ENCODE measurements at places on chromosomes 7 and 10.

- no peak for DNase-seq
Observed at GRCh38 chr7:913736-914520, 37.6 kb downstream of the GET4 start.

GRCh38 chr7:151053096-151053495, 4.6 kb downstream of the CDK5 start:
- DNase-seq: no peak

- no peak for DNase-seq
Observed at GRCh38 chr10:101029520-101030295, 1.2 kb downstream of the PDZD7 start.

DNA sequence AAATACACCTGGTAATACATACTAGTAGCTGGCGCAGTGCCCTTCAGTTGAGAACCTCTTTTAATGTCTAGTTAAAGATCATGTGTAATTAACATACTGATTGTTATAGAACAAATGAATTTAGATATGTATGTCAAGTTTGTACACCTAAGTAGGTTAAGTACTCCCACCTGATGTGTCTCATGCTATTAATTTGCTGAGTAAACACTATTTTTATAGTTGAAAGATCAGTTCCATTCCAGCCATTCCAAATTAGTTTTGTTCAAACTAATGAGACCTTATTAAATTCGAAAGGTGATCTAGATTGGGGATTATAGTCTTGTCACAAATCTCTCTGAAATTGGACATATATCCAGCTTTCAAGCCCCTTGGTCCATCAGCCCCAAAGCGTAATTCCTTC, 710.0 kb downstream of the LRMDA start:
- no peak for DNase-seq

GRCh38 chr10:86298501-86299001, 68.0 kb downstream of the GRID1 start:
- no peak for DNase-seq

- no peak for DNase-seq
Observed at GRCh38 chr10:122981066-122981464, 864 bp downstream of the PSTK start.

DNA sequence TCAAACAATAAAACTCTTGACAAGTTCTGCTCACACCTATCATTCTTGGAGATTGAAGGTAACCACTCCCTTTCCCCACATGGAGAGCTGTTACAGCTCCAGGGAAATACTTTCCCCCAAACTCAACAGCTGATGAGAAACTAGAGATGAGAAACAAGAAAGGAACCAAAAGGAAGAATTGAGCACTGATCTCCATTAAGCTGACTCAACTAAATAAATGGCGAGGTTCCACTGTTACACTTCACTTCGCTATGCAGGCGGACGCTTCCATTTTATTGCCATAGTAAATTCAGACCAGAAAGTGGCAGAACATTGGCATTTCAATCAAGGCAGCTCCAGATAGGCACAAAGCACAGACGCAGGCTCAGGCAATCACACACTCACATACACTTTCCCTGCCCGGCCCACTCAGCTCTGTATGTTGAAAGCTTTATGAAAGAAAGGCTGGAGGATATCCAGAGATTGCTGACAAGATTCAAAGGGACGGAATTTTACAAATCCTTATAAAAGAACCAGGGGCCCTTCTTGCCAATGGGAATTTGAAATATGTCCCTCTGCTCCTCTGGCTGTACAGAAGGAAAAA, 11.5 kb upstream of the YAE1 start:
- no peak for DNase-seq

GRCh38 chr7:86470763-86471162, 172.9 kb upstream of the GRM3 start:
- DNase-seq: no peak

- no peak for DNase-seq
Observed at GRCh38 chr7:151744051-151744580, 132.8 kb downstream of the PRKAG2 start.

- no peak for DNase-seq
Observed at GRCh38 chr10:6194311-6194710, 8.4 kb upstream of the PFKFB3 start.

- no peak for DNase-seq
Observed at GRCh38 chr7:158329686-158330085, 257.9 kb downstream of the PTPRN2 start.

GRCh38 chr10:14259696-14260566, 70.8 kb downstream of the FRMD4A start:
- no peak for DNase-seq

GRCh38 chr7:43302211-43302711, 189.8 kb downstream of the HECW1 start:
- DNase-seq: no peak

DNA sequence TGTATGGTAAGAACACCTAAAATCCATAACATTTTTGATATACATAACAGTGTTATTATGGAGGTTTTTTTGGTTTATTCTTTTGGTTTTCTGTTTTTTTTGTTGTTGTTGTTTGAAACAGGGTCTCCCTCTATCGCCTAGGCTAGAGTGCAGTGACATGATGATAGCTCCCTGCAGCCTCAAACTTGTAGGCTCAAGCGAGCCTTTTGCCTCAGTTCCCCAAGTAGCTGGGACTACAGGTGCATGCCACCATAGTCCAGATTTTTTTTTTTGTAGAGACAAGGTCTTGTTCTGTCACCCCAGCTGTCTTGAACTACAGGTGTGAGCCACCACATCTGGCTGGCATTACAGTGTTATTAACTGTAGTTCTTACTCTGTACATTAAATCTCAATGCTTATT, 83.7 kb downstream of the TRIM24 start:
- DNase-seq: no peak

DNA sequence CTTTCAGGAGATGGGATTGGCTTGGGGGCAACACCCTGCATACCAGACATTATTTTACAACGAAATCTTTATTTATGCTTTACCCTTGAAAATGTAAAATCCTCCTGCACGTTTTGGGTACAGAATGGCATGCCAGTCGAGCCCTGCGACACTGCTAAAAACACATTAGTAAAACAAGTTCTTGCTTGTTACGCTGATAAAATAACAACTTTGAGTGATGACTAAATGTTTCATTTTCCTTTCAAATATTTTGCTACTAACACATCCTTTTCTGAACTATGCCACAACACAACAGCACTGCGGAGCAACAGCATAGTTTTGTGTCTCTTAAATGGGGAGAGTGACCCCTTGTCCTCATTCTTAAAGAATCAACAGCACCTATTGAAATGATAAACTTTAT, 76.0 kb upstream of the SEMA3D start:
- no peak for DNase-seq

- DNase-seq: no peak
Observed at GRCh38 chr10:26269754-26270153, 53.2 kb downstream of the GAD2 start.

GRCh38 chr10:99522470-99523250, 10.1 kb upstream of the NKX2-3 start:
- DNase-seq: no peak

- DNase-seq: no peak
Observed at GRCh38 chr7:27586825-27587224, 75.9 kb downstream of the HIBADH start.

GRCh38 chr10:105516511-105516910, 875.4 kb downstream of the SORCS3 start:
- no peak for DNase-seq

DNA sequence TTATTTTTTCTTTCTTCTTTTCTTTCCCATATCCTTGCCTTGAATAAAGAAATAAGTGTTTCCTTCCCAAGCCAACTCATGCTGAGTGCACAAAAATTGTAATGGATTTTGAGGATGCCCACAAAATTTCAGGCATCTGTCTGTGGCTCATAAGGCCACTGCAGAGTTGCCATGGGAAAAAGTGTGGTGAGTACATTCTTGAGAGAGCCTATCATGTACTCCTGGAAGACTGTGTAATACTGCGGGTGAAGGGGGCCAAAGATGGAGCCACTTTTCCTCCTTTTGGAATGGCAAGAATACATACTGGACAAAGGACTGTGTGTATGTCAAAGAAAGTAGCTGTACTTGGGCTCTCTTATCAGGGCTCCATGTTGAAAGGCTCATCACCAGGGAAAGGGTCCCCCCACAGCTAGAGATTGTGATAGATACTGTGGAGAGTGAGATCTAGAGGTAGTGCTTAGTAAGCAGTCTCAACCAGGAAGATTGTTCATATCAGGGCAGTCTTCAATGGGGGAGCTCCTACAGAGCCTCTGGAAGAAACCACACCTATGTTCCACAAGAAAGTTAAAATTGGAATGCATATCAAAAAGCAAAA, 341.6 kb upstream of the KCND2 start:
- DNase-seq: no peak

DNA sequence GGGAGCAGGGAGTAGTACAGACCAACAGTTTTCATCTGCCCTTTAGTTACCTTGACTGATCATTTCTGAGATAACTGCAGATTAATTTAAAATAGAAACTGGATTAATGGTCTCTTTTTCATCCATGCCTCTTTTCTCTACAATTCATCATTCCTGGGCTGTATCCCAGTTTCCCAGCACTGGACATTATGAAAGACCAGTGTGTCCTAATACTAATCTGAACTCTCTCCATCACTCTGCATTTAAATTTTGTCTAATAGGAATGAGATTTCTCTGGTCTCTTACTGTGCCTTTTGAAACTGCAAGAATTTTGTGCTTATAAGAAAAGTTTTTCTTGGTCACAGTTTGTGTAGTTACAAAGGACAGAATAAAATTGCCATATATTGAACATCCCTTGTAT, 12.7 kb downstream of the PLEKHA8 start:
- no peak for DNase-seq

DNA sequence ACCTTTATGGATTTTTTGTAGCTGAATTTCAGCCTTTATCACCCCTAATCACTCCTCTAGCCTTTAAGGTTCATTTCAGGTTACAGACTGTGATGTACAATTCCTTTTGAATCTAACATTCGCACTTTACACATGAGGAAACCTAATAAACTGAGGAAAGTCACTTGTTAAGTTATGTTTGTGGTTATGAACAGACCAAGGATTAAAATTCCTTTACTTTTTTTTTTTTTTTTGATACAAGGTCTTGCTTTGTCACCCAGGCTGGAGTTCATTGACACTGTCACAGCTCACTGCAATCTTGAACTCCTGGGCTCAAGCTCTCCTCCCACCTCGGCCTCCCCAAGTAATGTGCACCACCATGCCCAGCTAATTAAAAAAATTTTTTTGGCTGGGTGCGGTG, 3.6 kb downstream of the MCU start:
- no peak for DNase-seq

GRCh38 chr10:62183442-62183841, 85.2 kb downstream of the RTKN2 start:
- DNase-seq: no peak

GRCh38 chr7:108810756-108811385, 241.2 kb downstream of the DNAJB9 start:
- no peak for DNase-seq

- DNase-seq: no peak
Observed at GRCh38 chr10:1150638-1150955, 94.4 kb downstream of the WDR37 start.

DNA sequence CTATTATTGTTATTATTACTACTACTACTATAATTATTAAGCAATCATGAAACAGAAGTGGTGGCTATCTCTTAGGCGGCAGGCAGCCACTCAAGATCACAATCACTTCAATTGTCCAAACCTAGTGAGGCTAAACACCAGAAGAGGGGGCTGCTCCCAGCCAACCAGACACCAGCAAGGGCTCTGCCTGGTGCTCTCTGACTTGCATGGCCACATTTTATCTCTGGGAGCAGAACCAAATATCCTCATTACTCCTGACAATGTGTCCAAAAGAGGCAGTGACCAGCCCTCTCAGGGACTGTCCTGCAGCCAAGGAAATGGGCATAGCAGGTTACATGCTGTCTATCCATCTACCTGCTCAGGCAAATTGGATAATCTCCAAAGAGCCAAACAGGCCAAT, 187.4 kb upstream of the PDE1C start:
- DNase-seq: no peak

GRCh38 chr7:34133983-34134782, 228.8 kb downstream of the BMPER start:
- DNase-seq: no peak

- DNase-seq: no peak
Observed at GRCh38 chr7:75042286-75042685, 31.3 kb downstream of the RCC1L start.

GRCh38 chr10:102781090-102781920, 37.6 kb downstream of the WBP1L start:
- DNase-seq: no peak

DNA sequence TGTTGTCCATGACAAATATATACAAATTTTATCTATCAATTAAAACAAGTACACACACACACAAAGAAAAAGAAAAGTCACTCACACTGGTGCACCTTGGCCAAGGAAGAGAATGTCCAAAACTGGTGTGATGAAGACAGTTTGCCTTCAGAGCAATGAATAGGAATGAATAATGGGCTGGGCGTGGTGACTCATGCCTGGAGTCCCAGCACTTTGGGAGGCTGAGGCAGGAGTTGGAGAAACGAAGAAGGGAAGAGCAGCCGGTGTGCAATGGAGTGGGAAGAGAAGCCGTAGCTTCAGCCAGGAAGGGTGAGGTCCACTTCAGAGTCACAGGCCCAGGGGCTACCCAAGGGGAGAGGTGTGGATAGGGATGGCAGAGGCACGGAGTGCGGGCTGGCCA, 253.6 kb downstream of the CCSER2 start:
- DNase-seq: no peak

GRCh38 chr10:1213252-1214070, 157.3 kb downstream of the WDR37 start:
- DNase-seq: no peak

DNA sequence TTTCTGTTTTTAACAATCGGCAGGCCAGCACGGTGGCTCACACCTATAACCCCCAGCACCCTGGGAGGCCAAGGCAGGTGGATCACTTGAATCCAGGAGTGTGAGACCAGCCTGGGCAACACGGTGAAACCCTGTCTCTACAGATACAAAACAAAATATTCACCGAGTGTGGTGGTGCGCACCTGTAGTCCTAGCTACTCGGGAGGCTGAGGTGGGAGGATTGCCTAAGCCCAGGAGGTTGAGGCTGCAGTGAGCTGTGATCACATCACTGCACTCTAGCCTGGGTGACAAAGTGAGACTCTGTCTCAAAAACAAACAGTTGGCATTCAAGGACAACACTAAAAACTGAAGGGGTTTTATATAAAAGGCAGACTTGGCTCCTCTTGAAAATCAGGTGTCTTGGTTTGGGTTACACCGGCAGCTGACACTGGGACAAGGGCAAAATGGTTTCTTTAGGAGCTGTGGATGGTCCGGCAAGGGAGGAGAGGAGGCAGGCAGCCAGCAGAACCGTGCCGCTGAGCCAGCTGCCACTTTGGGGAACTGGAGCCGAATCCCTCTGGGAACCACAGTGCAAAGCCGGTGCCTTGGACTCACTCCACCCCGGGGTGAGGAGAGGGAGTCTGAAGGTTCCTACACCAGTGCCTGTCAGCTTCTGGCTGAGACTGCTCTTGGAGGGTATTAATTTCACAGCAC, 52.6 kb downstream of the CHST3 start:
- no peak for DNase-seq

Measured in activated naive CD4-positive, alpha-beta T cell (primary cell).